ENCODE measurements at places on chromosomes 16 and 17.
A peak's percentile ranks its signal among the peaks of the same experiment; 100 is the strongest.

- DNase-seq, result no peak
These were observed 21.1 kb downstream of the STH start for GRCh38 chr17:46020023-46020761.

- DNase-seq, result peak; percentile 80
These were observed 16.4 kb upstream of the SMIM36 start for GRCh38 chr17:55527540-55528118.

DNA sequence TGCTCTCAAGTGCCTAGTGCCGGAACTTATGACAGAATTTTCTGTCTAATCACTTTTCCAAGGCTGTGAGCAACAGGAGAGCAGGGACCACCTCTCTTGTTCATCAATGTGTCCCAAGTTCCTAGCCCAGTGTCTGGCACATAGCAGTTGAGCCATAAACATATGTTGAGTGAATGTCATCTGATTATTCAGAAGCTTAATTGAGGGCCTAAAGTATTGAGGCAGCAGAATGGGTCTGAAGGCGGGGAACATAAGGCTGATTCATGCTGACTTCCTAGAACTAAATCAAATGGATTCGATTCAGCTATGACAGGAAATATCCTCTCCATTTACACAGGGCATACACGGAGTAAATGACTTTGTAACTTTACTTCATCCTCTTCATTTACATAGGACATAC is 438.0 kb upstream of the ZFHX3 start:
- no peak for DNase-seq

DNA sequence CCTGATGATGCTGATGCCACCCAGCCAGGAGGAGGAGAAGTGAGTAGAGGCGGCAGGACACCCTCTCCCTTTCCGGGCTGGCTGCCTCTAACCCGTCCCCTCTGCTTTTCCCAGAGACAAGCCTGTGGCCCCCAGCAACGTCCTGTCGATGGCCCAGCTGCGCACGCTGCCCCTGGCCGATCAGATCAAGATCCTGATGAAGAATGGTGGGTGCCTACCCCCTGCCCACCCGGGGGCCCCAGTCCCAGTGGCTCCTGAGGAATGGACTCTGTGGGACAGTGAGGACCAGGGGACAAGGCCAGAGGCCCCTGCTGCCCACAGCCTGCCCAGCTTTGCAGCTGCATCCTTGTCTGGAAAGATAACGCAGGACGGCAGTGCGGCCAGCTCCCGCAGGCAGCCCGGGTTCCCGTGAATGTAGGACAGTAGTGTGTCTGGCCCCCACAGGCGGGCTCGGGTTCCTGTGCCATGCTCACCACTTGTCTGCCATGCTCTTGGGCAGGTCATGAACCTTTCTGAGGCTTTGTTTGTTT is 19.9 kb downstream of the POLR3E start:
- no peak for DNase-seq

DNA sequence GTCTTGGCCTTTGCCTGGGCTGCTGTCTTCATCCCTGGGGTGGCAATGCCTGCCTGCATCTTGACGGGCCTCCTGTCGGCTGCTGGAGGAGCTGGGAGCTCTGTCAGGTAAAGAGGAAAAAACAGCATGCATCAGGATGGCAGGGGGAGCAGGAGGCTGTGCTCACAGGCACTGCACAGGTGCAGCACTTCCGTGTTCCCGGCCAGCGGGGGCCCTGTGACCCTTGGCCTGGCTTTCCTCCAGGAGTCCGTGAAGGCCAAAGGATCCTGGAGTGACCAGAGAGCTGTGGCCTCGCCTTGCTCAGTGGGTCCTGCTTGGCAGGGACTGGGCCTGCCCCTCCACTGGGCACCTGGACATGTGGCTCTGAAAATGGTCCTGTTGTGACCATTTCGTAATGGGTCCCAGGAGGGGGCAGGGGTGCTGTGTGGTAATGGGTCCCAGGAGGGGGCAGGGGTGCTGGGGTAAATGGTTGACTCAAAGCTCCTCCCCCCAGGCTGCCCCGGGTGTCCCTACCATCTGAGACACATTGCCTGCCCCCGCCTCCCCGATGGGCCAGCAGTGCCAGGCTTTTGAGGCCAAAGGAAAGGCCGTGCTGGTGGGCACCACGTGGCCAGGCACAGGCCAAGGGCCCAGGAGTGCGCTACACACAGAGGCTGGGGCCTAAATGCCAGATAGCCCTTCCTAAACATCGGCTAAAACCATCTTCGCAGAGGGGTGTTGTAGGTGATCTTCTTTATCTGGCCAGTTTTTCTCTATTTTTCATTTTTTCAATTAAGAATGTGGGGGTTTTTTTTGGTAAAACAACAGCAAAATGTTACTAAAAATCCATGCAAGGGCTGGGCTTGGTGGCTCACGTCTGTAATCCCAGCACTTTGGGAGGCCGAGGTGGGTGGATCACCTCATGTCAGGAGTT is 4.0 kb upstream of the FASN start:
- DNase-seq, result no peak

DNA sequence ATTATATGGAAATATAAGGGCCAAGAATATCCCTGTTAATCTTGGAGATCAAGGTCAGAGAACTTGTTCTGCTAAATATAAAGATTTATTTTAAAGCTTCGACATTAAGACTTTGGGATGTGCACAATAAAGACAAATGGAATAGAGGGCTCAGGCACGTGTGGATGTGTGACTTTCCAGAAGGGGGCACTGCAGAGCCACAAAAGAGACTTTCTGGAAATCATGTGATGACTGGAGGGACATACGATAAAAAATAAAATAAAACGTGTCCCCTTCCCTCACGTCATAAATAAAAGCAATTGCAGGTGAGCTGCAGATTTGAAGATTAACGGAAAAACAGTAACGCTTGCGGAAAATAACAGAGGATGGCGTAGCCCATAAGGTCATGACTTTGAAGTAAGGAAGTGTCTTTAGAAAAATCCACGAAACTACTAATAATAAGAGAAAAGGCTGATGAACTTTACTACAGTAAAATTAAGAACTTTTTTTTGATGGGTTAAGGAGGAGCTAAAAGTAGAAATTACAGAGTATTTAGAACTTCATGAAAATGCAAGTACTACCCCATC is 9.4 kb upstream of the ENGASE start:
- DNase-seq, result peak; percentile 72

DNA sequence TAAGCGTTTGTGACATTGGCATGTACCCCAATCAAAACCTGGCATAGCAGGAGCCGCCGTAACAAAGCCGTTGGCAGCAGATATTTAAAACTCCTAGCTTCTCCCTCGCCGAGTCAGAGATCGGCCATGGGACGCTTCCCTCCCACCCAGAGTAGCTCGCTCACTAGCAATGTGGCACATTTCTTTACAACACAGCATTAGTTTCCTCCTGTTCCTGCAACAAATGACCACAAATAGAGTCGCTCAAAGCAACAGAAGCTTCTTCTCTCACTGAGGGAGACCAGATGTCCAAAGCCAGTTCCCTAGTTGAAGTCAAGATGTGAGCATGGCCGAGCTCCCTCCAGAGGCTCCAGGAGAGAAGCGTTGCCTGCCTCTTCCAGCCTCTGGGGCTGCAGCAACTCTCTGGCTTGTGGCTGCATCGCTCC is 106.7 kb downstream of the RBFOX3 start:
- DNase-seq, result no peak

DNA sequence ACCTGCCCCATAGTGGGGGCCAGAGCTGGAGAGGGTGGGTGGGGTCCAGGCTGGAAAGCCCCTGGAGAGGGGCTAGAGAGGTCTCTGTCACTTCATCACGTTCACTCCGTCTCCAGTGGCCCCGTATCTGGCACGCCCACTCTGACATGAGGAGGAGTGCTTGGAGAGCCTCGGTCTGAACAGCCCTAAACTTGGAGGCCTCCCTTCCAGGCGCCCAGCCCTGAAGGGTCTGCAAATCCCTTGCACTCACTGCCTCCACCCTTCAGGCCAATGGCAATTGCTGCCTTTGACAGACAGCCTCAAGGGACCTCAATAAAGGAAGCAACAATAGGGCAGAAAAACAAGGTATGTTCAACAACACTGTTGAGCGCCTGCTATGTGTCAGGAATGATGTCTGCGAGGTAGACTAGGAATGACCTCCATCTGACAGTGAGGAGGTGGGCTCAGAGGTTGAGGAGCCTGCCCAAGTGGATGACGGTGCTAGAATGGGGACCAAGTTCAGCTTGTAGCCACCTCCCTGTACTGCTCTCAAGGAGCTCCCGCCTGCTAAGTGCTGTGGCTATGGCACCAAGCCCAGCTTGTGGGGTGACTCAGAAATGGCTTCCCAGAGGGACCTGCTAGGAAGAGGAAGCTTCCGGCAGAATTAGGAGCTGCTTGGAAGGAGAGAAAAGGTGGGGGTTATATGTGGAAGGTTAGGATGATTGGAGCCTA is 2.9 kb upstream of the EPX start:
- peak; percentile 48 for DNase-seq

- DNase-seq, result no peak
These were observed 10.6 kb downstream of the RBFOX1 start for GRCh38 chr16:7343243-7343642.

DNA sequence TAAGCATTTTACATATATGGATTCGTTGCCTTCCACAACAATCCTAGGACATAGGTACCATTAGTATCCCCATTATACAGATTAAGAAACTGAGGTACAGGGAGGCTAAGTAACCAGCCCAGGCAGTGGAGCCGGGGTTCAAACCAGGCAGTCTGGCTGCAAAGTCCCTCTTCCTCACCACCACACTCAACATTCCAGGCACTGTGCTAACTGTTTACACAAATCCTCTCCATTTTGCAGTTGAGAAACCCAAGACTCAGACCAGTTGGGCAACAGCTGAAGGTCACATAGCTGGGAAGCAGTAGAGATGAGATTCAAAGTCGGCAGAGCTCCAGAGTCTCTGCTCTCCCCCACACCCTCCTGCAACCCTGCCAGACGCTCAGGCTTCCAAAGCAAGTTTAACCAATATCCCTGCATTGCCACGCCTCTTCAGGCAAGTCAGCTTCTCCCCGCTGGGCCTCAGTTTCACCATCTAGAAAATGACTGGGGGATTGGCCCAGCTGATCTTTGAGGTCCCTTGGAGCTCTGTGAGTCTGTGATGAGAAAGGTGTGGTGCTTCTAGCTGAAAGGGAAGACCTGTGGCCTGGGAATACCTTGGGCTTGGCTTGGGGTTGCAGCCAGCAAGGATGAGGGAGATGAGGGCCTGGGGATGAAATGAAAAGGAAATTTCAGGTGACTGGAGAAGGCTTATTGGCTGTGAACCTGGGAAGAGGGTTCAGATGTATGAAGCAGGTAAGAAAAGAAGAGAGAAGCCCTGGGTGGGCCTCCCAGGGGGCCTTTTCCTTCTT is 14.0 kb downstream of the CCR7 start:
- no peak for DNase-seq

- DNase-seq, result no peak
These were observed 4.1 kb upstream of the PDE6G start for GRCh38 chr17:81660441-81660840.

DNA sequence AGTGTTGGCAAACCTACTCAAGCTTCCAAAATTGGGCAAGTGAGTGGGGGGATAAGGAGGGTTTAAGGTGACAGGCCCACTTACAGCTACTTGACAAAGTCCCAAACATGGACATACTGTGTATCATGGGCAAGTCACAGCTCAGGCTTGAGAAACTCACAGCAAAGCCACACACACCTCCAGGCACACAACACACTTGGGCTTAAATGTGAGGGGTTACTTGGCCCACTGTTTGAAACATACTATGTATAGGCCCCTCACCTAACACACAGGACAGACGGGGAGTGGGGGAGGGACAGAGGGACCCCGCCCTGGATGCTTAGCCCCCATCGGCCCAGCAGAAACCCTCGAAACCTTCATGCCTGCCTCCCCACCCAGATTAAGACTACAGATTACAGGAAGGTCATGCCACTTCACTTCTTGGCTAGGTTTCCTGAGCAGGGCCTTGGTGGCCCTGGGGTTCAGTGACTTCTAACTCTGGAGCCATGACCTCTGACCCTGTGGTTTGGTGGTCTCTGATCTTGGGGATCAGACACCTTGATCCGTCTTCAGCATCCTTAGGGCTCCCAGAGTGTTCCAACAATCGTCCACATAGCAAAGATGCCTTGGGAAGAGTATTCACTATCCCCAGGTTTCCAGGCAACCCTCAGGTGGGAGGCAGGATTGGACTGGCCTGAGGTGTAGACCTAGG is 2.3 kb upstream of the SAMD14 start:
- no peak for DNase-seq

- DNase-seq, result no peak
These were observed 2.3 kb downstream of the CCL4 start for GRCh38 chr17:36105781-36106492.

DNA sequence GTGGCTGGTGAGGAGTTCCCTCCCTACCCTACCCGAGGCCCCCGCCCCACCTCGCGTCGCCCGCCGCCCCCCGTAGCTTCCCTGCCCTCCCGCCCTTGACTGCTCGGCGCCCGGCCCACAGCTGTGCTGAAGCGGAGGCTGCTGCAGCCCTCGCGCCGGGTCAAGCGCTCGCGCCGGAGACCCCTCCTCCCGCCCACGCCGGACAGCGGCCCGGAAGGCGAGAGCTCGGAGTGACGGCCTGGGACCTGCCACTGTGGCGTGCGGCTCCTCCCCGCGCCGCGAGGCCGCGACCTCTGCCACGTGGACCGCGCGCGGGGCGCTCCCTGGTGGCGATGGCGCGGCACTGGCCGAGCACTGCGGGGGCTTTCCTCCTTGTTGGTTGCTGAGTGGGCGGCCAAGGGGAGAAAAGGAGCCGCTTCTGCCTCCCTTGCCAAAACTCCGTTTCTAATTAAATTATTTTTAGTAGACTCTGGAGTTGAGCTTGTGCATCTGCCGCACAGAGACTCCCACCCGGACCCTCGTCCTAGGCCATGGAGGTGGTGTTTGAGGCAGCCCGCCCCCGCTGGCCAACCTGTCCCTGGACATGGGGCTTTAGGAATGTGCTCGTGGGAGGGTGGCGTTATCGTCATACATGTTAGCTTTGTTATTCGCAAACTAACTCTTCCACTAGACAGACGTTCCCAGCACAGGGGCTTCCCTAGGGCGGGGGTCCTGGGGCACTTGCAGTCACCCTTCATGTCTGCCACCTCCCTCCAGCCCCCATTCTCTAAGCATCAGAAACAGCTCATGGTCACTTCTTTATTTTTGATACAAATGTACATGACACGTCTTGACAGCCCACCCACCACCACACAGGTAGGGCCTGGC is 4.4 kb downstream of the TP53I13 start:
- DNase-seq, result peak; percentile 76

GRCh38 chr17:34252444-34253138 is 2.5 kb upstream of the CCL2 start:
- peak; percentile 98 for DNase-seq

GRCh38 chr17:43779145-43780125 is 658 bp upstream of the DUSP3 start:
- peak; percentile 21 for DNase-seq

- peak; percentile 84 for DNase-seq
These were observed at the start of gene TPPP3 for GRCh38 chr16:67393111-67393787. Gene TPPP3 (minus strand): TSS chr16:67393498. CDS start chr16:67391111, 2,387 bp downstream.

GRCh38 chr16:87495578-87496446 is 3.0 kb upstream of the ZCCHC14 start:
- DNase-seq, result no peak

DNA sequence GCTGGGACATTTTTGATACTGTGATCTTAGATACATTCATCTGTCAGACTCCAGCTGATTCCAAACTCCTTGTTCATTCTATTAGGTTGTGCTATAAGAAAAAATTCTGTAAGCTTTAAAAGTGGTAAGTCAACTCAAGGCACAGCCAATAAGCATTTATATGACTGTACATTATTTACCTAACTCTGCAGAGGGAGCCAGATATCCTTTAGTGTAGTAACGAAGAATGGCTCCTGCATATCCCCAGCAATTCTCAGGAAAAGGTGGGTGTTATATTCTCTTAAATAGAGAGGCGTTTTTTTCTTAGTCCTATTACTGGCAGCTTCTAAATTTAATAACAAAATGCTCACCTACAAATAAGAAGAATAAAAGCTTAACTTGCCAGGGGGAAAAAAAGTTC is 374.3 kb upstream of the GOT2 start:
- peak; percentile 7 for DNase-seq

- DNase-seq, result peak; percentile 26
These were observed 58.7 kb downstream of the EFCAB5 start for GRCh38 chr17:30000001-30000754.
